RPMI7951 (cell line): ENCODE measurements at places on chromosomes 7 and 10.

GRCh38 chr10:60367901-60368300 lies 21.8 kb downstream of the ANK3 start:
- DNase-seq, result no peak

- no peak for DNase-seq
Measured at GRCh38 chr7:68587599-68587998, 1010.7 kb upstream of the AUTS2 start.

DNA sequence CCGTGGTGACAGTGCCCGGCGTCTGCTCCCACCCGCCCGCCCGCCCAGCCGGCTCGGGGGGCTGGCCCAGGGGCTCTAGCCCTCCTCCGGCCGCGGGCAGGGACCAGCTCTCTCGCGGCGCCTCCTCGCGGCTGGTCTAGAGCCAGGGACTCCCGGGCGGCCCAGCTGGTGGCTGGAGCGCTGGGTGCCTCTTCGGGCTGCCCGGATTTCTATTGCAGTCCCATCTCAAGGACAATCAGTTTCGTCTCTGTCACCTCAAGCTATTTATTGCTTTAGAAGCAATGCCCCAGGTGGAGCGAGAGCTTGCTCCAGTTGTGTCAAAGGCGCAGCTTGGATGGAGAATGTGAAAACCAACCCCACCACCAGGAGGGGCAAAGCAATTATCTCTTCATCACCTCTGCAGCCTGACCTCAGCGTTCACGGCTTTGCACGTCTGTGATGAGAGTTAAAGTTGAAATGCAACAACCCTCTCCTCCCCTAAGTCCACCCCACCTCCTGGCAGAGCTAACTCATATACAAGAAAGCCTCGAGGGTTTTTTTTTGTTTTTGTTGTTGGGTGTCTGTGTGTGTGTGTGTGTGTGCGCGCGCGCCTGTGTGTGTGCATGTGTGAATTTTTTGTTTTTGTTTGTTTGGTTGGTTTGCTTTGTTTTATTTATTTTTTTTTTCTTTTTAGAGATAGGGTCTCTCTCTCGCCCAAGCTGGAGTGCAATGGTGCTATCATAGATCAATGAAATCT lies at the start of gene ITGA8:
Gene ITGA8 (minus strand): TSS at position 24 of the 736 bp plus-strand sequence. CDS start 151 bp downstream, outside the sequence.
- DNase-seq, result no peak

- DNase-seq, result no peak
Measured at GRCh38 chr10:129622736-129623135, 155.7 kb downstream of the MGMT start.

DNA sequence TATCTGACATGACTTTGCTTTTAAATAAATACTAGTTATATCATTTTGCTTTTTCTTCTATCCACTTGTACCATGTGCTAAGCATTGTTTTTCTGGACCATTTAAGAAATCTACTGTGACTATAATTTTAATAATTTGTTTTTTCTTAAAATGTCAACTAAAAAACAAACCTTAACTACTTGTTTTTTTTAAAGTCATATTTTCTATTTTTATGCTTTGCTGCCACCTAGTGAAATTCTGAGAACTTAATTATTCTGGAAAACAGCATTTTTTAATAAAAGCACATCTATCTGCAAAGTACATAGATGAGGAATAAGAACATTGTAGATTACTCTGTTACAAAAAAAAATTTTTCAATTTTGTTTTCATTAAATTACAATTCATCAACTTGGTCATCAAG lies 47.4 kb downstream of the ORC5 start:
- DNase-seq, result no peak

DNA sequence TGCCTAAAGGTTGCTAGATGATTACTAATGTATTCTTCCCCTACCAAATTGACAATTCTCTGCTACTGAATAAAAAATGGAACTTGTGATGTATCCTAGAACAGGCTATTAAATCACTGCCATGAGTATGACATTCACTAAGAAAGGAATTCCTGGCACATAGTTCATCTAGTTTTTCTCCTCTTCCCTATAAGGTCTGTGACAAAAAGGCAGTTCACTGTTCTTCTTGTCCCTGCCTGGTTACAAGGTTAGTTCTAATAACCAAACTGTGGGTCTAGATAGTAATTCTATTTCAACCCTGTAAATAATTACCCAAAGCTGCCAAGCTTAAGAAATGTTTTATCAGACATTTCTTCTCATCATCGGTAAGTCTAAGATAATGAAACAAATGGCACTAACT lies 245.6 kb downstream of the BICC1 start:
- no peak for DNase-seq

DNA sequence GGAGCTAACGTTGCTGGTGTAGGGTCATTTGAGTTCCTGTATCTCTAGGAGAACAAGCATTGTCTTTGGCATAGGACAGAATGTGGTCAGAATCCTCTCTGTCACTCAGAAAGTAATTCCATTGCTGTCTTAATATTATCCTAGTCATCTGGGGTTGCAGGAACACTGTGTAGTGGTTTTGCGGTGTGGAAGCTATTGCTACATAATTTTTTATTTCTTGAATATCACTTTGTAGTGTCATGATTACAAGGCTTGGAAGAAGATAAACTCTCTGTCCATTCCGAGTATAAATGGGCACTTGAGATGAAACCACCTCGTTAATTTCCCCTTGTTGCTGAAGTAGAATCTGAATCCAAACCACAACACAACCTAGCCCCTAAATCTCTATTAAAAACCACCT lies 919.2 kb downstream of the LRMDA start:
- peak; percentile 89 for DNase-seq

- DNase-seq, result peak; percentile 77
Measured at GRCh38 chr10:21517134-21518031, 8.1 kb downstream of the SKIDA1 start.

GRCh38 chr10:128173386-128173785 lies 47.2 kb upstream of the MKI67 start:
- no peak for DNase-seq

- no peak for DNase-seq
Measured at GRCh38 chr7:37670436-37670835, 13.1 kb upstream of the GPR141 start.

DNA sequence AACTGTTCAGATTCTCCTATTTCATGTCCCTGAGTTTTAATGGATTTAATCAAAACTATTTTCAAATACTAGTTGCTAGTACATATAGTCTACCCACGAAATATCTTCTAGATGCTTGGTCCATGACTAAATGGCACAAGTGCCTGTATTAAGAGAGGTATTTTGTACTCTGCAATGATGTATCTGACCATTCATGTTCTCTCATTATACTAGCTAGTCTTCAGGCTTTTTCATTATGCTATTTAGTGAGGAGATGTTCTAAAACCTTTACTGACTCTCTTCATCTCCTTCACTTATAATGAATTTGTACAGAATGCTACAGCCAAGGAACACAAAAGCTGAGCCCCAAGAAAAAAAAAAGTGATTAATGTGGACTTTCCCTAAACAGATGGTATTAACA lies 222.5 kb downstream of the AHR start:
- DNase-seq, result no peak

- peak; percentile 84 for DNase-seq
Measured at GRCh38 chr10:71259815-71260501, 47.6 kb downstream of the UNC5B start.

DNA sequence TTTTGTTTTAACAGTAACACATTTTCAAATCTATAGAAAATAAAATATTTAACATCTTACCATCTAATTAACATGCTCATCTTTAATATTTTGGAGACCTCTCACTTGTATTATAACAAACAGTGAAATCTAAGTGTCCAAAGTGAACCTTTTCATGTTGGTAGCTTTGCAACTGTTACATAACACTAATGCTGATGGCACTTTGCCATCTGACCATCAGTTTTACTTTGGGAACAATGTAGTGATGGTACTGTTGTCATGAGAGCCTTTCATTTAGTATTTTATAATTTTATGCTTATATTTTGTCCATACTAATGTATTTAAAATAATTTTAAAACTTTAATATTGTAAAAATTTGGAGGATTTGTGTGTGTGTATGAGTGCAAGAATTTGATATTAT lies 1017.0 kb upstream of the KCND2 start:
- no peak for DNase-seq

GRCh38 chr10:89798092-89798491 lies 96.7 kb downstream of the KIF20B start:
- no peak for DNase-seq

GRCh38 chr10:35456153-35456720 lies 119.9 kb downstream of the CCNY start:
- DNase-seq, result no peak

DNA sequence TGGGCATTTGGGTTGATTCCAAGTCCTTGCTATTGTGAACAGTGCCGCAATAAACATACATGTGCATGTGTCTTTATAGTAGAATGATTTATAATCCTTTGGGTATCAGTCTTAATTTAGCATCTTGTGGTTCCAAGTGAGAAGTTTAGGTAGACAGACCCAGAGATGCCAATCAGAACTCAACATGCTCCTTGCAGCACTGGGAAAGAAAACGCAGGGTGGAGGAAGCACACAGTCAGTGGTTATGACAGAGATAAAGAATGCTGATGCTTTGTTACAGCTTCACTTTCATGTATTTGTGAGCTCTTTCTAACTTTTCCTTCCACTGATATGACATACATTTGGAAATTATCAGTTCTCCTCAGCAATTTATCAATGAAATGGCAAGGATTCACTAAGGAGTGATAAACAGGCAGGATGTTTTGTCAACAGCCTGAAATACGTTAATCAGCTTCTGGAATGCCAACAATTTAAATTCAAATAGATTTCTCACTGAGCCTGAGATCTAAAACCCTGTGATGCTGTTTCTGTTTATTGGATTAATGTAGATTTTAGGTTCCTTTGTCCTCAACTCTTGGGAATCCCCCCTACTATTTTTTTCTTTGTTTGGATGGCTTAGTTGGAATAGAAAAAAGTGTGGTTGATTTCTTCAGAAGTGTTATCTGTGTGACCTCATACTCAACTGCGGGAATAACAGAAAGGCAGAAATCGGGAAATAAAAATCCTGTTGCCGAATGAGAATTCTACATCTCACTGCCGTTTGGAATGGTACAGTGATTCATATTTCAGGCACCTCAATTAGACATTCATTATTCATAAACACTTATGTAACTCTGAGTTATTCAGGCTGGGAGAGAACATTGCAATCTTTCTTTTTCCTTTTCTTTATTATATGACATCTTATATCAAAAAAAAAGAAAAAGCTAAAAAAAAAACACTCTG lies 675.0 kb downstream of the CNTNAP2 start:
- no peak for DNase-seq

DNA sequence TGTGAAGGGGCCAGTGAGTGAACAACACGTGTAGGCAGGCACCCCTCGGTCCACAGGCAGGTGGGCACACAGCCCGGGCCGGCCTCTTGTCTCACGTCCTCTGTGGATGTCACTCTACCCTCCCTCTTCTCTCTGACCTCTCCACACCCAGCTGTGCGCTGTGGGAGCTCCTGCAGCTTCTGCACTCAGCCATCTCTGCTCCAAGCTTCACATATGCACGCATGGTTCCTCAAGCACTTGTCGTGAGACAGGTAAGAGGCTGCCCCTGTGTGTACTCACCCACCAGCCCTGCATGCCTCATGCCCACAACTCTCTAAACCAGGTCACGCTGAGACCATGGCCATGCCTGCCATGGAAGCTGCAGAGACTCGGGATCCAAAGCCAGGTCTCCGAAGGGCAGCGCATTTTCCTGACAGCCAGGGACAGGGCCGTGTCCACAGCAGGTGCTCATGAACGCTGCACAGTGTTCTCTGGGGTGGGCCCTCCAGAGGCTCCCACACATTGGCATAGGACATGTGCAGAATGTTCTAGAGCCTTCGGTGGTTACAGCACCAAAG lies 477.5 kb downstream of the PTPRN2 start:
- no peak for DNase-seq

DNA sequence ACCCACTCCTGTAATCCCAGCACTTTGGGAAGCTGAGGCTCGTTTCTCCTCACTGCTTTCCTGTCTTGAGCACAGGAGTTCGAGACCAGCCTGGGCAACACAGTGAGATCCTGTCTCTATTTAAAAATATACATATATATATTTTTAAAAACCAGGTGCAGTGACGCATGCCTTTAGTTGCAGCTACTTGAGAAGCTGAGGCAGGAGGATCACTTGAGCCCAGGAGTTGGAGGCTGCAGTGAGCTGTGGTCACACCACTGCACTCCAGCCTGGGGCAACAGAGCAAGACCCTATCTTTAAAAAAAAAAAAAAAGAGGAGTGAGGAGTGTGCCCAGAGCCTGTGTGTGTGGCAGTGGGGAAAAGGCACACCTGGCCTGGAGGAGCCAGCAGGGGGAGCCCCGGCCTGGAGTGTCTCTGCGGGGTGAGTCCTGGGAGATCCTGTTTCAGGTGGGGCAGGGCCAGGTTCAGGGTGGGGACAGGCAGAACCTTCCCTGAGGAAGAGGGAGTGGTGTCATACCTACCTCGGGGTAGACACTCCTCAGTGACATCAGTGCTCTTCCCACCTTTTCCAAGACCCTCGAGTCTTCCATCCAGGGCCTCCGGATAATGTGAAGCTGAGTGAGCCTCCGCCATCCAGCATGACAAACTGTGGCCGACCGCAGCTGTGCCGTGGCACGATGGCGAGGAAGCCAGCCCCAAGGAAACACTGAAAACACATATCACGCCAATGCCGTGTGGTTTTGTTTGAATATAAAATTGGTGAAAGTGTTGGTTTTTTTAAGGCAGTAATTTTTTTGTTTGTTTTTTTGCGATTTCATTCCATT lies 9.0 kb upstream of the ARPC1B start:
- DNase-seq, result no peak

DNA sequence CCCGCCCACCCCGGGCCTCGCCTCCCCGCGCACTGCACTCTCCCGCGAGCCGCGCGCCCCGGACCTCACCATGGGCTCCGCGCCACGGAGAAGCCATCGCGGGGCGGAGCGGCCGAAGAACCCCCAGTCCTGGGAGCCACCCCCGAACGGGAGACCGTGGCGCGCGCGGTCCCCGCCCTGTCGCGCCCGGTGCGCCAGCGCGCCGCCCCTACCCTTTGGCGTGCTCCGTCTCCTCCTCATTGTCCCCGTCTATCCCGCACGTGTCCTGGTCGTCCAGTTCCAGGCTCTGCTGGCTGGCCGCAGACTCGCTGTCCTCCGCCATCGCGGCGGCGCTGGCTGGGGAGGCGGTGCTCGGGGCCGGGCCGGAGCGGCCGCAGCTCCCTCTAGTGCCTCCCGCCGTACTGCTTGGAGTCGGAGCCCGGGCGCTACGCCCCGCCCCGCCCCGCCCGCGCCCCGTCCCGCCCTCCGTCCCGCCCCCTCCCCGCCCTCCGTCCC lies at the start of gene NMT2:
Gene NMT2 (minus strand): TSS at position 403 of the 495 bp plus-strand sequence. CDS start 81 bp downstream, at position 322.
- DNase-seq, result peak; percentile 84

GRCh38 chr10:111234234-111234913 lies 157.5 kb downstream of the ADRA2A start:
- DNase-seq, result no peak

DNA sequence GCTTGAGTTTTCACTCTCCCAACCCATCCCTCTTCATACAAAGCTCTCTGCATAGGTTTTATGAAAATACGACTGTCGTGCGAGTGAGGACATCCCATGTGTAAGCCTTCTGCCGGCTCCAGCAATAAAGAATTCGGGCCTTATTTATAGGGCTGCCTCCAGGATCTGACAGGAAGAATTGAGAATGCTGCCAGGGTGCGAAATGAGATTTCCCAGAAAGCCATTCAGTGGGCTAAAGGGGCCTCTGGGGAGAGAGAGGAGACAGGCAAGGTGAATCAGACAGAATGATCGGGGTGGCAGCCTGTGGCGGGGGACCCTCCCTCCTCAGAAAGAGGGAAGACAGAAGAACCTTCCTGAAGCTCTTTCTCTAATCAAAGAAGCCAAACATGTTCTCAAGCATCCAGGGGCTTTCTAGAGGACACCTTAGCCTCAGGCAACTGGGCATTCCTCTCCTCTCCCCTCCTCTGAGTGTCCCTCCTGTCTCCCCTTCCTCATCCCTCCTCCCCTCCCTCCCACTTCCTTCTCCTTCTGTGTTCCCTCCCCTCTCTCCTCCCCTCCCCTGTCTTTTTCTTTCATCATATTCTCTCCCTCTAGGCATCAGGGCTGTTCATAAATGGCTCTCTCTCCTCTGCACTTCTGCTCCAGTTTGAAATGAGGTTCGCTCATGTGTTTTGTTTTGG lies 410.9 kb downstream of the TYW1 start:
- DNase-seq, result no peak
